ENCODE measurements at places on chromosomes 7 and 10. TPM values are rescaled to one million over a fixed set of nuclear protein-coding genes. Genes with fewer than 3 reads are reported as not detected.
A peak's percentile ranks its signal among the peaks of the same experiment; 100 is the strongest.

DNA sequence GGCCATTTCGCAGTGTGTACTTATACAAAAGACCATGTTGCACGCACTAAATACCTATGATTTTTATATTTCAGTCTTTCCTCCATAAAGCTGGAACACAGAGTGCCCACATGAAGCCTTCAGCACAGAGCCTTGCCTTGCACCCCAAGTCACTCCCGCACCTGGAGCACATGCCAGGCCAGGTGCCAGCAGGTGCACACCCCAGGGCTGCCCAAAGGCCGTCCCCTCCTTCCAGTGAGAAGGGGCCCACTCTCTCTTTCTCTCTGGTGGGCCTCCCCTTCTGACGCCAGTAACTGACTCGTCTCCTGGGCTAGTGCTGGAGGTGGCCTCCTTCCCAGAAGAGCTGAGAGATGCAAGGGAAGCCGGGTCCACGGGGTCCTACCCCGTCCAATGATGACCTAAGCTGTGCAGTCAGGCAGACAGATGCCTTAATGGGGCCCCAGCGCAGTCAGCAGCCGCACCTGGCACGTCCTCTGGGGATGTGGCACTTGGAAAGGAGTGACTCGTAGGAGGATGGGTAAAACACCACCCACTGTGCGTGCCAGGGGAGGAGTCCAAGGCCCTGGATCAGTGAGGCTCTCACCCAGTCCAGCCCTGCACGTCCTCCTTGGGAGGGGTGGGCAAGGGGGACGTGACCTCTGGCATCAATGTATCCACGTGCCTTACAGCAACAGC lies 17.7 kb upstream of the SHH start:
- DNase-seq, result no peak

CDNF gene
- 0.82 TPM for total RNA-seq

DNA sequence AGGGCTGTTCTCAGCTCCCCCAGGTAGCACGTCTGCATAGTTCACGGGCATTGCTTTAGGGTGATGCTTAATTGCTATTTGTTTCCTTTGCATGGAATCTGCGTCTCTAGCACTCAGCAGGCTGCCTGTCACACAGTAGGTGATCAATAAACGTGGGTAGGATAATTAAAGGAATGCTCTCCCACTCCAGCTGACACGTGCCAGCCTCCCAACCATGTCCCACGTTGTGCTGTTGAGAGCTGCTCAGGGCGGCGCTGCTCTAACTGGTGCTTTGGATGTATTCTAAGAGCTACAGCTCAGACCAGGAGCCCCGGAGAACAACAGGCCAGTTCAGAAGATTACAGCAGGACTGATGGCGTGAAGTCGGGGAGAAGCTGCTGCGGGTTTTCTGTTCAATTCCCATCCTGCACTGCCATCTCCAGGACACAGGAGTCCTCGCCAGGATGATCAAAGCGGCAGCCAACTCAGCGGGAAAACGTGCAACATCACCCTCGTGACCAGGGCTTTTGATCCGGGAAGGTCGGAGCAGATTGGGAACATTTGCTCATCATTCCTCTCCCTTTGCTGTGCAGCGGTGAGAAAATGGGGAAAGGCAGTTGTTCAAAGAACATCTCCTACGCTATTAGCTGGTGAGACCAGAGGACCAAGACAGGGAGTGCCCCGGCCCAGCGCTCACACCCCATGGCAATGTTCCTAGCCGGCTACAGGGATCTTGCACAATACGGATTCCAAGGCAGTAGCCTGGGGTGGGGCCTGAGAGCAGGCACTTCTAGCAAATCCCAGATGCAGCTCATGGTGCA lies 50.5 kb upstream of the FOXK1 start:
- DNase-seq, result peak; percentile 86

GRCh38 chr7:15581352-15581951 lies 19.6 kb upstream of the AGMO start:
- no peak for DNase-seq

DNA sequence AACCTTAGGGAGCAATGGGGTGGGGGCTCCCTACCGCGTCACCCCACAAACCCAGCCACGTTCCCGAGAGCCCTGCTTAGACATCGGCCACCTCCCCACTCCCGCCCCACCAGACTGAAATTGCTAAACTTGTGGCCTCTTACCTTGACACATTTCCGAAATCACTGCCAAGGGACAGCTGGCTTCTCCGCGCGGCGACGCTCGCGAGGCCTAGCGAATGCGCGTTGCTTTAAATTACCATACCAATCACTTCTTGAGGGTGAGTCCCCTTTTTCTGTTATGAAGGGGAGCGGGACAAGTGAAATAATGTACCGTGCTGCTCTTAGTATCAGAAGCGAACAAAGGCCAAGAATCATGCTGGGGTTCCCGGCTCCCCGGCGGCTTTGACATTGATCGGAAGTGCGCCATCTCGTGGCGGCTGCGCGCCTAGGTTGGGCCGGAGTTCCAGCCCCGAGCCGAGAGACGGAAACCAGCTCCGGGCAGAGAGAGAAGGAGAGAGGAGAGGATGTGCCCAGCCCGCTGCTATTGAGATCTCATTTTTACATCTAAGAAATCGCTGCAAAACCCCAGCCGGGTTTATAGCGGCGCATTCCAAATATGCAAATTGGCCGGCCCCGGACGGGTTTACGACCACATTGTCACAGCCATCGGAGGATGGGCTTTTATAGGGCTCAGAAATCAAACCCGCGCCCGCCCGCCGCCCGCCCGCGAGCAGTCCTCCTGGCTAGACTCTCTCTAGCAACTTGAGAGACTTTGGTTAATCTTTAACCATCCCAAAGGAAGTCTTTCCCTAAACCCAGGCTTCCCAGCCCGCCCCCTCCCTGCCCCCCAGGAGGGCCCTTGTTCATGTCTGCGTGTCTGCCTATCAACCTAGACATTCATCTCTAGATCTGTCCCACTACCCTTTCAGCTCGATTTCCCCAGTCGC lies 5.3 kb downstream of the HOXA11 start:
- DNase-seq, result peak; percentile 64

GRCh38 chr10:36888925-36889573 lies 236.3 kb upstream of the ANKRD30A start:
- DNase-seq, result no peak

GRCh38 chr10:50224330-50224952 lies 26.9 kb downstream of the ASAH2 start:
- no peak for DNase-seq

DNA sequence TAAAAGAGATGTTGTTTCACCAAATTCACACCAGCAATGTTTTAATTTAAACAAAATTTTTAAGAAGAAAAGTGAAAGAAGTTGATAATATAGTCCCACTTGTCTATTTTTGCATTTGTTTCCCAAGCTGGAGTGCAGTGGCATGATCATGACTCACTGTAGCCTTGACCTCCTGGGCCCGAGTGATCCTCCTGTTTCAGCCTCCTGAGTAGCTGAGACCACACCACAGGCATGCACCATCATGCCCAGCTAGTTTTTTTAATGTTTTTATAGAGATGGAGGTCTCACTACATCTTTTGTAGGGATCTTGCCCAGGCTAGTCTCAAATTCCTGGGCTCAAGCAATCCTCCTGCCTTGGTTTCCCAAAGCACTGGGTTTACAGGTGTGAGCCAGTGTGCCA lies 14.1 kb upstream of the NDUFA5 start:
- no peak for DNase-seq

GRCh38 chr7:2932402-2933251 lies 88.5 kb upstream of the GNA12 start:
- no peak for DNase-seq

DNA sequence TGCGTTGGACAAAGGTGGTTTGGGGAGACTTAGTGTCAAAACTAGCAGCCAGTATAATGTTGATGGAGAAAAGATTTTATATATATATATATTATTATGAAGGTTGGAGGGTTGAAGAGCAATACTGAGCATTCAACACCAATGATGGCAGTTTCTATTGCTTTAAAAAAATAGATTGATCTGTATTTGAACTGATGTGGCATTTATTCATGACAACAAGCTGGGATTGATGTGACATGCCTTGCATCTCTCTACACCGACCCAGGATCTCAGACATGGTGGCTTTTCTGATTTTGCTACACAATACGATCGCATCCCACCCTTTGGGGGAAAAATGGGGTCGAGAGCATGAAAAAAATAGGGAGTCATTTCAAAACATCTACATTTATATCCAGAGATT lies 175.4 kb downstream of the POU6F2 start:
- no peak for DNase-seq

CAMK2B gene
- total RNA-seq, result 99.5 TPM

DNA sequence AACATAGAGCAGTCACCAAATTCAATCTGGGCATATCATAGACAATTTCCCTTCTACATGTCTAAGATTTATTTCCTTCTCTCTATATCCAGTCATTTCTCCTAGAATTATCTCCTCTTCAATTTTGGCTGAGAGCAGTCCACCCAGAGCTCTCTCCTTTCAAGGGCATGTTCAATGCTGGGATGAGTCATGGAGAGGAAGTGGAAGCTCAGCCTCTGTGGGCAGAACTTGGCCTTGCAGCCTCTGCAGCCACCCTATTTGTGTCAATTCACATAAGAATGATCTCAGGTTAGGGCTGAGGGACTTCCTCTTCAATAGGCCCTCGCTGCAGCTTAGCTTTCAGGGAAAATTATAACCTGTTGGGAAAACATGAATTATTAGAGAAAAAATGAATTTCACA lies 560.8 kb downstream of the POM121L12 start:
- DNase-seq, result no peak

MKI67 gene
- 1.2 TPM for total RNA-seq

- DNase-seq, result no peak
Observed at GRCh38 chr7:44068054-44068453, 2.7 kb upstream of the PGAM2 start.

All from frontal cortex (tissue), 4 donors.